Transverse colon (tissue), 4 donors: ENCODE measurements at places on chromosomes 2 and 18. TPM values are rescaled to one million over a fixed set of nuclear protein-coding genes. Genes with fewer than 3 reads are reported as not detected.

DNA sequence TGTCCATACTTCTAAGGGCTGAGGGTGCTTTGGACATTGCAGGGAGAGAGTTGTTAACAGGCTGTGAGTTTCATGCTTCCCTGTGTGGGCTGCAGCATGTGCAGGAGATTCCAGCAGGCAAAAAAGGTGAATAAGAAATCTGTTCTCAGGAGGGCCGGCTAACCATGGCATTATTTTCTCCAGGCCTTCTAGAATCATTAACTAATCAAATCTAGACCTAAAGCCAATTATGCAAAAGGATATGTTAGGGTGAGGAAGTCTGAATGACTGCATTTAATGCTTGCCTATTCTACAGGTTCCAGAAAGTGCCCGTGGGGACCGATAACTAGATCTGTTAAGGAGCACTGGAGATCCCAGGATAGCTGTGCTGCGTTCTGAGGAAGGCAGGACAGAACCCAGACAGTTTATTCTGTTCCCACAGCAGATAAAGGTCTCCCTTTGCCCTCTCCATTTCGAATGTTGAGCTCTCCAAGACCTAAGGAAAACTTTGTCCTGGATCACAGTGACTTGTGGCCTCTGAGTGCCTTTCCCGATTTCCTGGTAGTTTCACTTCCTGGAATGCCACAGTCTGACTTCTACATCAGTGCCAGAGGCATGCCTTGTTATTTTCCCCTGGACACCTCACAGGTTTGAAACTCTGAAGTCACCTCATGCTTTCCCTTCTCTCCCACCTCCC, 50.0 kb upstream of the ZFP36L2 start:
- no peak for DNase-seq

DNA sequence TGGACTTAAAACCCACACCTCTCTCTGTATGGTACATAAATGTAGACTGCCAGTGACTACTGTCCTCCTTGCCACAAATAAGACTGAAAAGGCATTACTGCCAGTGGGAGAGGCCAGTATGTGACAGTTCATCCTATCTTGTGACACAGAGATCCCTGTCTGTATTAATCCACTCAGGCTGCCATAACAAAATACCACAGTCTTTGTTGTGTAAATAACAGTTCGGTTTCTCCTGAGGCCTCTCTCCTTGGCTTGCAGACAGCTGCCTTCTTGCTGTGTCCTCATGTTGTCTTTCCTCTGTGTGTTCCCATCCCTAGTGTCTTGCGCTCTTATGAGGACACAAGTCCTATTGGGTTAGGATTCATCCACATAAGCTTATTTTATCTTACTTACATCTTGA, 46.4 kb upstream of the IL1RL1 start:
- DNase-seq, result no peak

GRCh38 chr18:59140302-59140885, 710 bp downstream of the SEC11C start:
- peak; percentile 33 for DNase-seq

CAPN14 gene
- total RNA-seq, result 0.14 TPM

GRCh38 chr2:96537734-96538486, 1.4 kb downstream of the ARID5A start:
- no peak for DNase-seq

GRCh38 chr2:54653572-54654204, 69.8 kb upstream of the EML6 start:
- DNase-seq, result no peak

- DNase-seq, result peak; percentile 44
Observed at GRCh38 chr2:54103454-54104314, 11.7 kb upstream of the ACYP2 start.

DNA sequence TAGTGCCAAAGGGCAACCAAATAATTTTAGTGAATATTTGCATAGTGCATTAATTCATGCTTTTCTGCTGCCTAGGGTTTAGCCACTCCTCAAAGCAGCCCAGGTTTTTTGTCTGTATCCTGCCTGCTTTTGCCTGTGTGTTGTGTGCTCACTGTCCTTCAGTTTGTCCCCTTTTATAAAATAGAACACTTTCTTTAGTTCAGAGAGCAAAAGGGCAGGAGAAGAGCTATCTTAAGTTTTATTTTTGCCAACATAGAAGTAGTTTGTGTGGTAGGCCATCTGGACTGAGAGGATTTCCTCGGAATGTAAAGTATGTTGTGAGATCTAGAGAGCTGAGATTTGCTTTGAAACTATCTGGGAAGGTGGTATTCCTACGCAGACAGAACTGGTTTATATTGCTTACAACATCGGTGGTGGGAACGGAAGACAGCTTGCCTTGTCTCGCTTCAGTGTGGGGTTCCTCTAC, 64.9 kb downstream of the EML4 start:
- no peak for DNase-seq

GRCh38 chr2:196263181-196263747, 91.9 kb upstream of the STK17B start:
- DNase-seq, result peak; percentile 9

GRCh38 chr2:207835805-207836204, 66.1 kb upstream of the FZD5 start:
- DNase-seq, result no peak

- peak; percentile 23 for DNase-seq
Observed at GRCh38 chr2:121650315-121650930, 1.2 kb upstream of the CLASP1 start.

C2orf78 gene
- not detected for total RNA-seq

DNA sequence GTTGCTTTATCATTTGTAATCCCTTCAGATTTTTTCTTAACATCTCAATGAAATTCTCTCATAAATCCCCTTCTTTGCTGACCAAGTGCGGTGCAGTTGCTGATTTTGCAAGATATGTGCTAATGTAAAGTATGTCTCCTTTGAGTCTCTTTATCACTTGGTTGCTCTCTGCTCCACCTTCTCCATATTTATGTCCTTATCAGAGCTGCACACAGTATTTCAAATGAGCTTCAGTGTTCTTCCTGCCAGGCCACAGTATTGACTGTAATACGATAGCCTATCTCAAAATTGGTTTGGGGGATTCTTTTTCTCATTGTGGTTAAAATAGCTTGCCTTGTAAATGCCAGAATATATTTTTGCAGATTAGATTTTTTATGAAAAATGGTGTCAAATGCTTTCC, 32.2 kb downstream of the MAIP1 start:
- DNase-seq, result no peak

IGFBP5 gene
- total RNA-seq, result 214 TPM

UGT1A3 gene
- 2.6 TPM for total RNA-seq

INO80B gene
- 53.9 TPM for total RNA-seq

TUBB8B gene
- total RNA-seq, result not detected

DNA sequence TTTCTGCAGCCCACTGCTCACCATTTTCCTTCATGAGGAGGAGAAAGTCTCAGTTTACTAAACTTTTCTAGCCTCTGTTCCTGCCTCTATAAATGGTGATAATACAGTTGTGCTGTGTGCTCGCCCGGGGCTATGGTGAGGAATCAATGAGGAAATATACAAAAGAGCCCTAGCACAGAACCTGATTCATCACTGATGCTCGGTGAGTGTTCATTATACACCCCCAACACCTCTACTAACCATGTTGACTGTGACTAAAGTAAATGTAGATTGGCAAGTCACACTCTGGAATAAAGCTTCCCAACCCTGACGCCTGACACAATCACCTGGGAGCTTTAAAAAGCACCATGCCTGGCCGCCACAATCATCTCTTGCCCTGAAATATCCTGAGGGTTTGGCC, 118.8 kb upstream of the CYP1B1 start:
- DNase-seq, result no peak

SLC9A4 gene
- total RNA-seq, result not detected

DHRS9 gene
- total RNA-seq, result 20.9 TPM

MAL gene
- 14.3 TPM for total RNA-seq

DNA sequence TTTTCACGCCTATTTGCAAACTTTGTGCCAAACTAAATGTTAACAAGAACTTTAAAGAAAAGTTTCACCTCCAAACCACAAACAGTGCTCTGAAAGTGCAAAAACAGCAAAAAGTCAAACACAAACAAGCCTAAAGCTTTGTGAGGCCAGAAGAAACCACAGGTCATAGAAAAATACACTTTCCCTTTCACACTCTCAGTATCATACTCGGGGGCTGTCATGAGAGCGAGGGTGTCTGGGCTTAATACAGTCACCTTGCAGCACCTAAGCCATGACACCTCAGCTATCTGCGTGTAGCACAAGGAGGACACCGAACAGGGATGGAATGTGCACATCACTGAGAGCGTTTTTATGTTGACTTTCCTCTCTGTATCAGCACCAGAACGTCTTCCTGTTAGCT, 26.6 kb upstream of the SEH1L start:
- no peak for DNase-seq

- DNase-seq, result no peak
Observed at GRCh38 chr18:32735781-32736180, 37.0 kb downstream of the KLHL14 start.

GRCh38 chr2:70790136-70790828, at the start of gene FIGLA:
TSS of gene FIGLA (minus strand) at chr2:70790643. CDS start at chr2:70790638, 5 bp downstream.
- DNase-seq, result no peak

DNA sequence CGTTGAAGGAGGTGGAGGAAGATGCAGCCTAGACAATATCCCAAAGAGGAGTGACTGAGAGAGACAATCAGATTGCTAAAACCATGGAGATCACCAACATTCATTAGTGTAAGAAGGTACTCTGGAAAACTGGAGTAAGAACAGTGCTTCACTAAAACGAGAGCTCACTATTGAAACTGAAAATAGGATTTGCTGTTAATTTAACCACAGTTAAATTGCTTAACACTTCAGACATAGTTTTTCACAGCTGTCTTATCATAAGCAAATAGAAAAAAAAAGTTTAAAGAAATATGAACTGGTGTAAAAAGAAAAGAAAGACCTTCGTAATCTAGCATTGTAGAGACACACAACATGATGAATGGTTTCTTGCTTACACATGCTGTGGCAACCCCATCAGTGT, 1049.8 kb upstream of the CHAC2 start:
- no peak for DNase-seq

DNA sequence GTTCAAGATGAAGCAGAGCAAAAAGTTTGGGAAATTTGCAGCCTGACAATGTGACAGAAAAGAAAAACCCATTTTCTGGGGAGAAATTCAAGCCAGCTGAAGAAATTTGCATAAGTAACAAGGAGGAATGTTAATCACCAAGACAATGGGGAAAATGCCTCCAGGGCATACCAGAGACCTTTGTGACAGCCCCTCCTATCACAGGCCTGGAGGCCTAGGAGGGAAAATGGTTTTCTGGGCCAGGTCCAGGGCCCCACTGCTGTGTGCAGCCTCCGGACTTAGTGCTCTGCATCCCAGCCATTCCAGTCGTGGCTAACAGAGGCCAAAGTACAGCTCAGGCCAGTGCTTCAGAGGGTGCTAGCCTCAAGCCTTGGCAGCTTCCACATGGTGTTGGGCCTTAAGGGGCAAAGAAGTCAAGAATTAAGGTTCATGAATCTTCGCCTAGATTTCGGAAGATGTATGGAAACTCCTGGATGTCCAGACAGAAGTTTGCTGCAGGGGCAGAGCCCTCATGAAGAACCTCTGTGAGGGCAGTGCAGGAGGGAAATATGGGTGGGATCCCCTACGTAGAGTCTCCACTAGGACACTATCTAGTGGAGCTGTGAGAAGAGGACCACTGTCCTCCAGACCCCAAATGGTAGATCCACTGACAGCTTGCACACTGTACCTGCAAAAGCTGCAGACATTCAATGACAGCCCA, 314.1 kb upstream of the TRIB2 start:
- no peak for DNase-seq

ANKRD62 gene
- 1.4 TPM for total RNA-seq

- DNase-seq, result no peak
Observed at GRCh38 chr2:28432362-28432761, 39.7 kb downstream of the FOSL2 start.

- no peak for DNase-seq
Observed at GRCh38 chr2:38064801-38065501, 11.0 kb downstream of the CYP1B1 start.

DNA sequence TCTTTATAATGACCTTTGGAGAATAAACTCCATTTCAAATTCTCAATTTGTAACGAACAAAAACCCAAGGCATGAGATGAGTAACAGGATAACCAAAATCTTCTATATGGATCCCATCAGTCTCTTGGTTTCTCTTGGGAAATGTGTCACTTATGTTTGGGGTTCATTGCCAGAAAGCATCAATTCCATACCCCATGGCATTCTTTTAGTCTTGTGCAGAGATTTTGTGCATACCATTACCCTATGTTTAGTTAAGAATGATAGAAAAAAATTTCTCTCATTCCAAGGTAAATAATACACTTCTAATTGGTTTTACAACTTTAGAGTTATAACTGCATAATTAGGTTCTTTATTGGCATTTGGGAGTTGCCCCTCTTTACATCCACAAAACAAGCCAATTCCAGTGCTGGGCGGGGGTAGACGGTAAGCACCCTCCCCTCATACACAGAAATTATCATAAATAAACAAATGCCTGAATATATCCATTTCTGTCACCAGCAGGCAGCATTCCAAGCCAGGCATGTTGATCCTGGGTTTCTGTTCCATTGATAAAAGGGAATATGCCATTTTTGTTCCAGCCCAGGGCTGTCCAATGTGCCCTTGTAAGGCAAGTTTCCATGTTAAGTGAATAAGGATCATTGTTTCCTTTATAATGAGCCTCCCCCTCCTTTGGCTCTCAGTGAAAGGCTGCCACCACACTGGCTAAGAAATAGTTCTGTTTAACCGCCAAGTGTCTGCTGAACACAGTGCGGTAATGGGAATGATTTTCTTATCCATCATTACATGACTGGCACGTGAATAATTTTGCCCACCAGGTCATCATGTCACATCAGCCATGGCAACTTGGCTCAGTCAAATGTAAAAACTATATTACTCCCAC, 680.1 kb upstream of the ZEB2 start:
- DNase-seq, result no peak

GRCh38 chr2:254241-254640, 9.6 kb downstream of the SH3YL1 start:
- no peak for DNase-seq

GRCh38 chr2:180583441-180584140, 396.8 kb upstream of the UBE2E3 start:
- DNase-seq, result no peak

RANBP2 gene
- total RNA-seq, result 59.7 TPM

DNA sequence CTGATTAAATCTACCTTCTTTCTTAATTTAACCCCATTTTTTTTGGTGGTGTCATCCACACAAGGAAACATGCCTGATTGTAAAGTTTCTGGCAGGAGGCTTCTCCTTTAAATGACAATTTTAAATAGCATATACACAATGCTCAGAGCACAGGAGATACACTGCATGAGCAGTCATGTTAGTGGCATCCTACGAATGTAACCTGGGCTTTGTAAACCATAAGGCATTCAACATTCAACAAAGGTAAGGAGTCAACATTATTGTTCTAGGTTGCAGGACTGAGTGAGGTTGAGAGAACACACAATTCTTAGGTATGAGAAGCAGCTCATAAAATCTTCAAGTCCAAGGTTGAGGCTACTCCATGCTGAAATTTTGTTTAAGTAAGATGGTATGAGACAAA, 266.6 kb upstream of the SIX2 start:
- DNase-seq, result no peak

- DNase-seq, result no peak
Observed at GRCh38 chr18:8121942-8122480, 487.2 kb upstream of the RAB12 start.

DNA sequence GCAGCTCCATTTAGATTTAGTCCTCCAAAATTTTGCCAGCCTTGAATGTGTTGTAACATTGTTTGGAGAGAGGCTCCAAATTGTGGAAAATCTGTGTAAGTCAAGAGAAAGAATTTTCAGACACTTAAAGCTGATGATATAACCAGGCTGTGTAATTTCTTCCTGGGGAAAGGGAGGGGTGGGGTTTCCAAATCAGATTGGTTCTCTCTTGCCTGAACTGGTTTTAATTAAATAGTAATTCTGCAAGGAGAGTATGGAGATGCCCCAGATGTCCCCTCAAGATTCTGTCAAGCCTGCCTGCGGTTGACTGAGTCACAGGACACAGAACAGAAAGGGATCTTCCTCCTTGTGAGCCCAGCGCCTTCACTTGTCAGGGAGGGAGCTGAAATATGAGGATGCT, 54.5 kb downstream of the C18orf63 start:
- no peak for DNase-seq
